ENCODE measurements at places on chromosomes 3 and 15.

- DNase-seq = no peak
These were observed 45.7 kb downstream of the C2CD4B start for GRCh38 chr15:62119227-62119864.

DNA sequence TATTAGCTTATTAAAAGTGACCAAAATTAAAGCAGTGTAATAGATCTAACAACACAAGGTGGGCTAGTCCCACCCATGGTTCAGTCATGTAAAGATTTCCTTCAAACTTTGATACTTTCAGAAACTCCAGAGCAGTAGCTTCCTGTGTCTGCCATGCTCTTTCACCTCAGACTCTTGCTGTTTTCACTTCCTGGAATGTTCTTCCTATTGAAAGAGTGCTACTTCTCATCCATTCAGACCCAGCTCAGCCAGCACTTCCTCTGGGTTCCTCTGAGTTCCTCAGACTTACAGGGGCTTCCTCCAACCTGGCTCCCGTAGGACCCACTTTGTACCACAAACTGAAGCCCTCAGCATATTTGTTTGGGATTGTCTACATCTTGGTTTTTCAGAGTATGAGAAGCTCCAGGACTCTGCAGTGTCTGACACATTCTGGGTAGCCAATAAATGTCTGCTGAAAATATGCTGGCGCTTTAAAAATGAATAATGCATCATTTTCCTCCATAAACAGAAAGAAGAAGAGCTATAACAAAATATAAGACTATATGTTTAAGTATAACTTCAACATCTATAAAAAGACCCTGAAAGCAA lies 18.0 kb downstream of the NCEH1 start:
- DNase-seq = no peak

- no peak for DNase-seq
These were observed 100.4 kb downstream of the PCCB start for GRCh38 chr3:136350557-136350956.

DNA sequence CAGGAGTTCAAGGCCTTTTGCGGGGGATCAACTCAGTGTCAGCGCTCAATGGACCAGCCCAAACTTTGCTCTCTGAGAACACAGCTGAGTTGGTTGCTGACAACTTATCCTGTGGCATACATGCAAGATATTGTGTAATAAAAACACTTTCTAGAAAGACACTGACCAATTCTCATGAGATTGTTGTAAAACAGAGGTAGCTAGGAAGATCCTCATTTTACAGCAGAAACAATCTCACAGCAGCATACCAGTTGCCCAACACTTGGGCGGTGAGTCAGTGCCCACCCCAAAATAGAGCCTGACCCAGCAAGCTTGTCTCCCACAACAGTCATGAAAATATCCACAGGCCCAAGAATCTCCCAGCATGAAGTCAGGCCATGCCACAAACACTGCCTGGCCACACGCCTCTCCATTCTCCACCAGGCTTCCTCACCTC lies 18.2 kb downstream of the KLHL6 start:
- no peak for DNase-seq

DNA sequence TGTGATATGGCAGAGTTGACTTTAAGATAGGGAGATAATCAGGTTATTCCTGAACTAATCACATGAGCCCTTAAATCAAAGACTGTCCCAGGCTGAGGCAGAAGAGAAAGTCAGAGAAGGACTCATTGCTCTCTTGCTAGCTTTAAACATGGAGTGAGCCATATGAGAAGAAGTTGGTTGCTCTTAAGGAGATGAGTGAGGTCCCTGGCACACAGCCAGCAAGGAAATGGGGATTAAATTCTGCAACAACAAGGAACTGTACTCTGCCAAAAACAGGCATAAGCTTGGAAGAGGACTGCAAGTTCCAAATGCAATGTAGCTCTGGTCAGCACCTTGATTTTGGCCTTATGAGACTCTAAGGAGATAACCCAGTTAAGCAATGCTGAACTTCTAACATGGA lies 457.0 kb downstream of the PLOD2 start:
- DNase-seq = no peak

DNA sequence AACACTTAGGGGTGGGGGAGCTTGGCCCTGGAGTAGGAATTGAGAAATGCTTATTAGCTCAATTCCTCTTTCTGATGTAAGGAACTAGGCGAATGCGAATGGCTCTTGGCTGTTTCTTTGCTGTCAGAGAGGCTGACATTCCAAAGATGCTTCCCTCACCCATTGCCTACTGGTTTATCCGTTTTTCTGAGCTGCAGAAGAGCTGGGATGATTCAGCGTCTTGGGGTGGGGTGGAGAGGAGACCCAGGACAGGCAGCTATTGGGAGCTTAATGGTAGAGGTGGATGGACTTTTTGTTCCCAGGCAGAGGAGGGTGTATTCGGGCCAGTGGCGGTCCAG lies 9.8 kb downstream of the PLEKHO2 start:
- no peak for DNase-seq

GRCh38 chr3:152835601-152836102 lies 721 bp downstream of the P2RY1 start:
- peak; percentile 43 for DNase-seq

GRCh38 chr3:192246847-192247559 lies 480.3 kb downstream of the FGF12 start:
- DNase-seq = no peak

- DNase-seq = no peak
These were observed 252.1 kb upstream of the TMCO5A start for GRCh38 chr15:37682304-37682703.

- no peak for DNase-seq
These were observed 214.5 kb downstream of the RPLP1 start for GRCh38 chr15:69666921-69667811.

DNA sequence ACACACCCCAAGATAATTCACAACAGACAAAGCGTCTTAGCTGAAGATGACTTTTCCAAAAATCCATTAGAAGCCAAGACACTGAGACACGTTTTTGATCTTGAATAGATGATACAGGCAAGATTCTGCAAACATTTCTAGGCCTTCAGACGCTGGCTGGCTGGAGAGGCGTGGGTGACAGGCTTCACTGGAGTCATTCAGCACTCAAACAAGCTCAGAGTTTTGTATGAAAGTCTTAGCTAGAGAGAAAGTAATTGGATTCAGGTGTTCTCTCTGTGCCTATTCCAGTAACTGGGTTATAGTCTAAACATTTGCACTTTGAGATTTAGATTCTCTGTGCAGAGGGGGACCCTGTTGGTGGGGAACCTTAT lies 147.7 kb upstream of the BHLHE40 start:
- DNase-seq = no peak

DNA sequence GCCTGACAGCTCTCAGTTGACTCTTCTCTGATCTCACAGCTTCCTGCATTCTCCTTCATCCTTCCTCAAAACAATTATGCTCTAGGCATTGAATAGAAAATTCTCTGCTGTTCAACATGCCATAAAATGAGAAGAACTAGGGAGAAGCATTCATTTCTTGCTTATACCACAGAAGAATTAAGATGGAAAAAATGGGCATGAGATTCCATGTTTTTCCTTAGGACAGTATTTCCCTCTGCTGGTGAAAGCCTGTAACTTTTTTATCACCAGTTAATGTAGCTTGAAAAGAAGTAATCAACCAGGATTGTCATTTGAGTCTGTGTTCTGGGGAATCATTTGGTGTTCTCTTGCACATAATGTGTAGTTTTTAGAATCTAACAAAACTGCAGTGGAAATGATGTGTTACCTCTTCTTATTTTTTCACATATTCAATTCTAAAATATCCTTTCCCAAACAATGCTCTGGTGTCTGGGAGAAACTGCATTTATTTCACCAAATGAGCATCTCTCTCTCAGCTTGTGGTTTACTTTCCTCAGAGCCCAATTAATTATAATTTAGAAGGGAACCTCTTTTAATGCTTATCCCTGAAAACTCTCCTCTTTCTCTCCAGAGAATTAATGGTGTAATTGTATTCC lies 92.8 kb upstream of the DCBLD2 start:
- no peak for DNase-seq

DNA sequence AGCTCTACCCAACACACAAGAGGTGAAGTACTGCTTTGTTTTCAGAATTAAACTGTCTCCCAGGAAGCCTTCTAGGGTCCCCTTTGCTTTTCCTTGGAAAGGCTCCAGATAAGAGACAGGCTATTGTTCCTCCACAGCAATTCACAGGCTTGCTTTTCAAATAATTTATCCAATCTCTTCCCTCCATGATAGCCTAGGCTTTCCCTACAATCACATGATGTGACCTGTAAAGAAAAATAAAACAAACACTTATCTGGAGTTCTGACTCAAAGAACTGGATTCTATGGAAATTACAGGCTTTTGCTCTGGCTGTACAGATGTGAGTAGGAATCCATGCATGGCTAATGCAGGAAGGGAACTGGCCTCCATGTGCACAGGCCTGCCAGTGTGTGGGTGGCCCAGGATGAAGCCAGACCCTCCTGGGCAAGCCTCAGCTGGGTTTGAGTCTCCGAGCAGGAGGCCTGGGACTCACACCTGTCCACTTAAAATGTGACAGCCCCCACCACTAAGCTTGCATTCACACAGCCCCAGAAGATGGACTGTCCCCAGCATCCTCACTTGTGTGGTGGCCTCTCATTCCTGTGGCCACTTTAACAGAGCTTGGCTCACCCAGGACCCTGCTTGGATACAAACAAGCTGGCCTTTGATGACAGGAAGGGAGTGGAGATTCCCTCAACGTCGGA lies 75.8 kb upstream of the LEKR1 start:
- DNase-seq = no peak

GRCh38 chr3:79871656-79872055 lies 103.9 kb upstream of the ROBO1 start:
- DNase-seq = no peak

DNA sequence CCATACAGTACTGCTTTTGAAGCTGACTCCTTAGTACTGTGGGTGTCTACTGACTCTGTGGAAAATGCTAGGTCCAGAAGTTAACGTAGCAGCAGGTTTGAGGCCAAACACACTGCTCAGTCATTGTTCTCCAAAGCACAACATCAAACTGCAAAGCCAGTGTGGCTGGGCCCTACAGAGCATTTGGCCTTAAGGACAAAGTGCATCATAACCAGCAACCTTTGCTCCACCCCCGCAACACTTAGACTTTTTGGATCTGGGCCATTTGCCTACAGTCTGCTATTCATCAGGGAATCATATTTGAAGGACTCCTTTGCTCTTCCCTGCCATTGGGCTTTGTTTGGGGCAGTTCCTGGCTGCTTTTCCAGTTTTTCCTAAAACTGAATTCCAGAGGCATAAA lies 43.1 kb upstream of the ARL6 start:
- no peak for DNase-seq

DNA sequence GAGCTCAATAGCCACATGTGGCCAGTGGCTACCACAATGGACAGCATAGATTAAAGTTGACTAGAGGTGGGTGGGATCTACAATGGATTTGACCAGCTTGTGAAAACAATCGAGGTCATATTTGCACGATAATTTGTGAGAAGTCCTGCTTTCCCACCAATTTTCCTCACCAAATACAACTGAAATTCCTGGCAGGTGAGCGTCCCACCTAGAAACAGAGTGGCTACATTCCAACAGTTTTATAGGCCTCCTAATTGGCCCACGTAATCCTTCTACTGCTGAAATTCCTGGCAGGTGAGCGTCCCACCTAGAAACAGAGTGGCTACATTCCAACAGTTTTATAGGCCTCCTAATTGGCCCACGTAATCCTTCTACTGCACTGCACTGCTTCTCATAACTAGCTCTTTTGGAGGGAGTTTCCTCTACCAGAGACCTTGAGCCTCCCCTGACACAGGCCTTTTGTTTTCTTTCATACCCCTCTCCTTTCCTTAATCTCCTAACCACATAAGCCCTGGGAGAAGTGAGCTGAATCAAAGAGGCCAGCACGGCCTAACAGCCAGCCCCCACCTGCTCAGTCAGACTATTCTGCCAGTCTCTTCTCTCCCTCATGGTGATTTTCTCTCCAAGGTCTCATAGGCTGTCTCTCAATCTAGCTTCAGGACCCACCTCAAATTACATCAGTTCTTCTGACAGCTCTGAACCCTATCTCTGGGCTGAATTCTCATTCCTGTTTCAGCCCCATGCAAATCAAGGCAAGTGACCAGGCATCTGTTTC lies 80.2 kb downstream of the BFSP2 start:
- peak; percentile 25 for DNase-seq

DNA sequence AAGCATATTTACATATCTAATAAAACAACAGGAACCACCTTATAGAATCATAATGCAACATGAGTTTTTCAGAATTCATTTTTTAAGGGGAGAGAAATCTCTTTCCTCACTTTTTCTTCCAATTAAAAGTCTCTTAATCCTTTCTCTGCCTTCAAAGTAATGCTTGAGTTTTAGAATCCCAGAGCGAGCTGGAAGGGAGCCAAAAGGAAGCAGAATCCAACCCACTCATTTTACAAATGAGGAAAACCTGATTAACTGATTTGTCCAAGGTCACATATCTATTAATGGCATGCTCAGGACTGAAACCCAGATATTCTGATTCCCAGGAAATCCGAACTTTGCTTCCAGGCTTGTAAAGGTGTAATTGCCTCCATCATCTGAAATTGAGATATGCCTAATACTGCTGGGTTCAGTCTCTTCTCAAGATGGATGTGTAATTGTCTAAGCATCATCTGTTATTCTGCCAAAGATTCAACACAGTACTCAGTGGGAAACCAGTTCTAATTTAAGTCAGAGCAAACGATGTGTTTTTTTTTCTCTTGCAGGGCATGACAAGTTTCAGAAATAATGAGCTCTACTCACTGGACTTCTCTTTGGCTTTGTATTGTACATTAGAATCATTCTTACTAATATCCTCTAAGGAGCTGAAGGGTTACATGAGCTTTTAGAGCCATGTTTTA lies 481.4 kb upstream of the CFAP20DC start:
- DNase-seq = no peak

- no peak for DNase-seq
These were observed 51.2 kb downstream of the HACD2 start for GRCh38 chr3:123533554-123534159.

- DNase-seq = no peak
These were observed 53.6 kb downstream of the MAP3K13 start for GRCh38 chr3:185416513-185416912.

DNA sequence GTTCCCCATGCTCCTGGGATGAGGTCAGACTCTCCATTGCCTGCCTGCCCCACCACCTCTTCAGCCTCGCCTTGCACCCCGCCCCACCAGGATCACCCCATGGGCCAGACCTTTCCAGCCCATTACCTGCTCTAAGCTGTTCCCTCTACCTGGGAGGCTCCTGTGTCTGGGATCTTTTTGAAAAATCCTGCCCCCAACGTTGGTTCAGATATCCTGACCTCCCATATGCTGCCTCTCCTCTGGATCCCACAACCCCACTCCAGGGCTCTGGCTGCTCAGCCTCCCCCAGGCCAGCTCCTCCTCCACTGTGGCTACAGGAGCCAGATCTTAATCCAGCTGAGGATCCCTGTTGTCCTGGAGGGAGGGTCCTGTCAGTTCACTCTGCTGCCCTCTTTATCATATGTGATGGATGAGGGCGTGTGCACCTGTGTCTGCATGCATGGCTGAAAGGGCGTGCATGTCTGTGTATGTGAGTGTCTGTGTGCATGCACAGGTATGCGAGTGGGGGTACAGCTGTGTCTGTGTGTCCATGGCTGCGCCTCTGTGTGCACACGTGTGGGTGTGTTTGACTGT lies 21.7 kb upstream of the ALAS1 start:
- DNase-seq = no peak

- DNase-seq = no peak
These were observed 37.2 kb downstream of the AMOTL2 start for GRCh38 chr3:134337071-134337482.

- no peak for DNase-seq
These were observed 45.2 kb upstream of the LRRC58 start for GRCh38 chr3:120394347-120394746.

GRCh38 chr3:127697551-127698240 lies 24.9 kb downstream of the ABTB1 start:
- DNase-seq = peak; percentile 59

- DNase-seq = no peak
These were observed 313.4 kb downstream of the BCHE start for GRCh38 chr3:165523801-165524200.

All from prostate gland (tissue), 2 donors.